ENCODE measurements at places on chromosomes 3 and 15. TPM values are rescaled to one million over a fixed set of nuclear protein-coding genes. Genes with fewer than 3 reads are reported as not detected.
A peak's percentile ranks its signal among the peaks of the same experiment; 100 is the strongest.

- DNase-seq = no peak
These were observed 134.2 kb upstream of the LPP start for GRCh38 chr3:188019727-188020126.

ATP8B4 gene
- total RNA-seq = 3.1 TPM

DNA sequence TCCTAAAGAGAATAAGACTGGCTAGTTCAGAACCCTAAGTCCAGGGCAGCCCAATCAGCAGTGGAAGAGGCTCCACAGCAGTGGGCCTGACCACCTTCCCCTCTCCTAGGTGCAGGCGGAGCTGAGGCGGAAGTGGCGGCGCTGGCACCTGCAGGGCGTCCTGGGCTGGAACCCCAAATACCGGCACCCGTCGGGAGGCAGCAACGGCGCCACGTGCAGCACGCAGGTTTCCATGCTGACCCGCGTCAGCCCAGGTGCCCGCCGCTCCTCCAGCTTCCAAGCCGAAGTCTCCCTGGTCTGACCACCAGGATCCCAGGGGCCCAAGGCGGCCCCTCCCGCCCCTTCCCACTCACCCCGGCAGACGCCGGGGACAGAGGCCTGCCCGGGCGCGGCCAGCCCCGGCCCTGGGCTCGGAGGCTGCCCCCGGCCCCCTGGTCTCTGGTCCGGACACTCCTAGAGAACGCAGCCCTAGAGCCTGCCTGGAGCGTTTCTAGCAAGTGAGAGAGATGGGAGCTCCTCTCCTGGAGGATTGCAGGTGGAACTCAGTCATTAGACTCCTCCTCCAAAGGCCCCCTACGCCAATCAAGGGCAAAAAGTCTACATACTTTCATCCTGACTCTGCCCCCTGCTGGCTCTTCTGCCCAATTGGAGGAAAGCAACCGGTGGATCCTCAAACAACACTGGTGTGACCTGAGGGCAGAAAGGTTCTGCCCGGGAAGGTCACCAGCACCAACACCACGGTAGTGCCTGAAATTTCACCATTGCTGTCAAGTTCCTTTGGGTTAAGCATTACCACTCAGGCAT is 33.7 kb downstream of the VIPR1 start:
- no peak for DNase-seq

DNA sequence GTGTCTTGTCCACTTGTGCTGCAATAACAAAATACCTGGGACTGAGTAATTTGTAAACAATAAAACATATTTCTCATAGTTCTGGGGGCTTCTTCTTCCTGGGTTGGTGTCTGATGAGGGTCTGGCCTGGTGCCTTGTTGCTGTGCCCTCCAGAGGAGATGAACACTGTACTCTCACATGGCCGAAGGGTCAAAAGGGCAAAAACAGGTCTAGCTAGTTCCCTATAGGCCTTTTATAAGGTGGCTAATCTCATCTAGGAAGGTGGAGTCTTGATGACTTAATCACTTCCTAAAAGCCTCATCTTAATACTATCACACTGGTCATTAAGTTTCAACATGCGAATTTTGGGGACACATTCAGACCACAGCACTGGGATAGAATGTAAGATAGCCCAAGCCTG is 228.4 kb downstream of the TLE3 start:
- no peak for DNase-seq

DNA sequence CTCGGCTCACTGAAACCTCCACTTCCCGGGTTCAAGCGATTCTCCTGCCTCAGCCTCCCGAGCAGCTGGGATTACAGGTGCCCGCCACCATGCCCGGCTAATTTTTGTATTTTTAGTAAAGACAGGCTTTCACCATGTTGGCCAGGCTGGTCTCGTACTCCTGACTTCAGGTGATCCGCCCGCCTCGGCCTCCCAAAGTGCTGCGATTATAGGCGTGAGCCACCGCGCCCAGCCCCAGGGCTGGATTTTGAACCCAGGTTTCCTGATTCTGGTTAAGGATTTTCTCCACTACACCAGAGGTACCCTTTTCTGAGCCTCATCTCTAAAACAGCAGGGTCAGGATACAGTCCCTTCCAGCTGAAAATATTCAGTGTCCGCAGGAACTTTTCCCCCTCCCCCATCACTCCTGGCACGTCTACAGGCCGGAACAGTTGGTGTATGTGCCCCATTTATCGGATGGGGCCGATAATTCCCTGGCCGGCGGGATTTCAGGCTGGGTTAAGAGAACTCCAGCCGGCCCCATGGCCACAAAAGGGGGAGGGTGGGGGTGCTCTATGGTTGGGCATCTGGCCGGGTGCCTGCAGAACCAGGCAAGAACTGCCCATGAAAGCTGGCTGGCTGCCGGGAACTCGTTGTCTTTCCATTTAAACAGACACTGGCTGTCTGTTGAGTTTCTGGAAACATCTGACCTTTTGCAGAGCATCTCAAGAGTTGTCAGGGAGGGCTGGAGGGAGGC is 26.8 kb upstream of the SEMA4B start:
- DNase-seq = peak; percentile 92

Measured in body of pancreas (tissue), 4 donors.